ENCODE measurements at places on chromosomes 11 and 22. TPM values are rescaled to one million over a fixed set of nuclear protein-coding genes. Genes with fewer than 3 reads are reported as not detected.

Gene ANGPTL5
- total RNA-seq = not detected

GRCh38 chr11:127789927-127790326 is 789.4 kb upstream of the KIRREL3 start:
- DNase-seq = no peak

- peak; percentile 61 for DNase-seq
Observed at GRCh38 chr22:50326956-50327710, at the start of gene DENND6B. DENND6B (minus strand) TSS chr22:50327012; CDS start chr22:50326988, 24 bp downstream.

GRCh38 chr11:86495351-86495750 is 120.7 kb downstream of the CCDC81 start:
- DNase-seq = no peak

Gene PNPLA3
- not detected for total RNA-seq

DNA sequence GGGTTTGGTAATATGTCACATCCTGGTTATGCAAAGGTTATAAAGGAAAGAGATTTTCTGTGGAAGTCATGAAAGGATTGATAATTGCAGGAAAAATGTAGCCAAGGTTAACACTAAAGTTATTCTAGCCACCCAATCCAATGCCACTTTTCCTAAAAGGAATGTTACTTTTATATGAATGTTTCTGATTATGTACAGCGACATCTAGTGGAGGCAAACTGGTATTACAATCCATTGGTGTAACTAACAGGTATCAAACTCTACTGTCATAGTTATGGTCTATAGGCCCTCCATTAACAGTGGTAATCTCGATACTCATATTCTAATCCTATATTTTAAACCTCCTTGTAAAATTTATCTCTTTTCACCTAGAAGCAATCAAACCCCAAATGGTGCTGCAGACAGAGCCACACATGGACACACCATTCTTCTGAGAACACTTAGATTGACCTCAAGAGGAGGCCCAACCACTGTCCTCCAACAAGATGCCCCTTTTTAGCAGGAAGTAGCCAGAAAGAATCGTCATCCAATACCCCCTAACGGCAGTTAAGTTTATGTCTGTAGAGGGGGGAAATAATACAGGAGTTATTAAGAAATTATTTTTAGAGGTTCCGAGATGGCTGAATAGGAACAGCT is 74.9 kb upstream of the RAG2 start:
- peak; percentile 45 for DNase-seq

- DNase-seq = no peak
Observed at GRCh38 chr11:28878025-28878424, 769.8 kb downstream of the METTL15 start.

- DNase-seq = no peak
Observed at GRCh38 chr22:41951898-41952474, at the start of gene SMIM45. SMIM45 (plus strand) TSS chr22:41952150.

Gene NEU3
- 15.7 TPM for total RNA-seq

Gene SAA4
- not detected for total RNA-seq

Gene MEN1
- 42.7 TPM for total RNA-seq

DNA sequence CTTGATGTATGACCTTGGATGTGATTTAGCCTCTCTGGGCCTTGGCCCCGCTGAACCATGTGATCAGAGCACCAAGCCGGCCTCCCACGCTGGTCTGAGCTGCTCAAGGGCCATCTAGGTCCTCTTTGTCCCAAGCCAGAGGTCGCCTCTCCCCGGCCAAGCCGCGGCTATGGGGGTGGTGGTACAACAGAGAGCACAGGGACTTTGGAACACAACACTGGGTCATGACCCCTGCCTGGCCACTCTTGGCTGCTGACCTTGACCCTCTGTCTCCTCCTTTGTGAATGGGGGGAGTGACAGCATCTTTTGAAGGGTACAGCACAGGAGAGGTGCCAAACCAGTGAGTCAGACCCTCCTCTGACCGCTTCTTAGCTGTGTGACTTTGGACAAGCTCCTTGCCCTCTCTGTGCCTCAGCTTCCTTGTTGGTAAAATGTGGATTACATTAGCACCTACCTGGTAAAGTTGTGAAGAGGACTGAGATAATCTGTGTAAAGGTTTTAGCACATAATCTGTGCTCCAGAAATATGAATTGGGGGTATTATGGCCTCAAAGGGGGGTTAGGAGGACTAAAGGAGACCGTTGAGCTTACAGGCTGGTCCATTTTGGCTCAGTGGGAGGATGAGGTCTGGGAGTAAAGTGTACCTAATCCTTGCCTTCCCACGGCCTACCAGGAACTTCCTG is 4.7 kb downstream of the SCYL1 start:
- peak; percentile 39 for DNase-seq

Gene BAIAP2L2
- total RNA-seq = 3.7 TPM

- DNase-seq = no peak
Observed at GRCh38 chr11:59545179-59546020, 34.1 kb downstream of the OR4D9 start.

- no peak for DNase-seq
Observed at GRCh38 chr11:133337951-133338418, 194.3 kb downstream of the OPCML start.

- no peak for DNase-seq
Observed at GRCh38 chr11:74925281-74925680, 23.6 kb downstream of the XRRA1 start.

GRCh38 chr11:65416341-65416824 is 6.2 kb upstream of the NEAT1 start:
- DNase-seq = peak; percentile 88

Gene MS4A1
- total RNA-seq = 4.7 TPM

DNA sequence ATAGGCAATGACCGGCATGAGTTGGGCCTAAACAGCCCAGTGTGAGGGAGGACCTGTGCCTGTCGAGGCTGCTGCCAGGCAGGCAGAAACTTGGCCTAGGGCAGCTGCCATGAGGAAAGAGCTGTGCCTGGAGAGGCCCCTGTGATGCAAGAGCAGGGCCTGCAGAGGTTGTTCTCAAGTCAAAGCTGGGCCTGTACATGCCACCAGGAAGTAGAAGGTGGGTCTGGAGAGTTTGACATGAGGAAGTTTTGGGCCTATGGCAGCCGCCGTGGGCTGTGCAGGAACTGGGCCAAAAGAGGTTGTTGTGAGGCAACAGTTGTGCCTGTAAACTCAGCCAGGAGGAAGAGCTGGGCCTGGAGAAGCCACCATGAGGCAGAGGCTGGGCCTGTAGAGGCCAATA is 43.2 kb downstream of the OR4C45 start:
- DNase-seq = no peak

GRCh38 chr11:2791139-2791520 is 91.3 kb upstream of the KCNQ1OT1 start:
- no peak for DNase-seq

- DNase-seq = no peak
Observed at GRCh38 chr11:126166413-126166812, 45.0 kb downstream of the RPUSD4 start.

Gene PISD
- total RNA-seq = 35.4 TPM

DNA sequence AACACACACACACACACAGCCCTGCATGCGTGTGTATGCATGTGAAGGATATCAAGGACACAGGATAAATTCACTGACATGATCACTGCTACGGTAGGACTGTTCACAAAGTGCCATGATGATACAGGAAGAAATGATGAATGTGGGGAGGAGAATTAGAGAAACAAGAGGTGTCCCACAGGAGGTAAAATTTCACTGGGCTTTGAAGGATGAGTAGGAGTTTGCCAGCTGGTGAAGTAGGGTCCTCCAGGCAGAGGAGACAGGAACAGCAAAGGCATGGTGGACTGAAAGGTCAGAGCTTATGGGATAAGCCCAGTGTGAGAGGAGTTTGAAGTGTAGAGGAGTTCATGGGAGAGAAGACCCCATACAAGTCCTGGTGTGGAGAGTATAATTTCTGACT is 18.6 kb downstream of the NECTIN1 start:
- no peak for DNase-seq

Gene RTN4R
- total RNA-seq = 2.1 TPM

DNA sequence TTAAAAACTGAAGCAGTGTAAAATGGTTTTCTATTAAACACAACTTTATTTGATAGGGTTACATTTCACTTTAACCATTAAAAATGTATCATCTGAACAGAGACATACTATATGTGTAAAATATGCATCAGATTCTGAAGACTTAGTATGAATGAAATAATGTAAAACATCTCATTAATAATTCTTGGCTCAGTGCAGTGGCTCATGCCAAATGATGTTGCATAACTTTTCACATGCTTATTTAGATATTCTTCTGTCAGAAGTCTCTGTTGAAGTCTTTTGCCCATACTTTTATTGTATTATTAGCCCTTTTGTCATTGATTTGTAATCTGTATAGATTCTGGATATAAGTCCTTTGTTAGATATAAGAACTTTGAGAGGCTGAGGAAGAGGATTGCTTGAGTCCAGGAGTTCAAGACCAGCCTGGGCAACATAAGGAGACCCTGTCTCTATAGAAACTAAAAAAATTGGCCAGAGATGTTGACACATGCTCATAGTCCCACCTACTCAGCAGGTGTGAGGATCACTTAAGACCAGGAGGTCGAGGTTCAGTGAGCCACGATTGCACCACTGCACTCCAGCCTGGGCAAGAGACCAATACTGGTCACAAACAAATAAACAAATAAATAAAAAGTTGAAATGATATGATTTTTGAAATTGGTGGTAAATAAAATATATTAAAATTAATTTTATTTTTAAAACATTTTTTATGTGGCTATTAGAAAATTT is 73.8 kb upstream of the PARVA start:
- DNase-seq = no peak

DNA sequence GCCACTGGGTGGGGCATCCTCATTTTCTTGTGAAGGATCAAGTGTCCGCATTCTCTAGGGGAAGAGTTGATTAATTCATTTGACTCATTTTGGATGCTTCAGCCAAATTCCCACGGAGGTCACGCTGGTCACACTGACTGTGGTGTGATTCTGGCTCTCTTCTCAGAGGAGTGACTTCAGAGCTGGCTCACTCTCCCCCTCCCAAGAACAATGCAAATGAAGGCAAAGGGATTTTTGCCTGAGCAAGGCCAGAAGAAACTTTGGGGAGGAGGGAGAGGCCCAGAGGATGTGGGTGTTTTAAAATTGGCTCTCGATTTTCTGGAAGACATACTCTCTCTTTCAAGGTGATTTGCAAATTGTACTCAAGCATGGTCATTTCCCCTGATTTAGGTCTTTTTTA is 51.1 kb upstream of the LMO2 start:
- no peak for DNase-seq

Gene MS4A4A
- total RNA-seq = 0.99 TPM

GRCh38 chr22:37662039-37662438 is 3.5 kb downstream of the PDXP start:
- no peak for DNase-seq

DNA sequence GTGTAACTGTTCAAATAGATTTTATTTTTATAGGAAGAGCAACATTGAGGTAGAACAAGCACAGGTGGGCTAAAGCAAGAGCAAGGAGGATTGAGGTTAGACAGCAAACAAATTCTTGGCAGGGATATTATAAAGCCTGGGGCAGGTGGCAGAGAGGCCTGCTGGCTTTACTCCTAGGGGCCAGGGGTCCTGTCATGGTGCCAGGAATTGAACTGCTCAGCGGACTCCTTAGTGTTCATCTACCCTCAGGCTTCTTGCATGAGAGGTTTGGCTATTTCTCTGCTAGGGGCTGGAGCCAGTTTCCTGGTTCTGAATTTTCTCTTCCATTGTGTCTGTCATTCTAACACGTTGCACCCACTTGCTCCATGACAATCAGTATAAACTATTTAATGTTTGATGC is 217.2 kb upstream of the NCAM1 start:
- DNase-seq = no peak

GRCh38 chr22:48071828-48072227 is 1309.4 kb downstream of the TBC1D22A start:
- no peak for DNase-seq

DNA sequence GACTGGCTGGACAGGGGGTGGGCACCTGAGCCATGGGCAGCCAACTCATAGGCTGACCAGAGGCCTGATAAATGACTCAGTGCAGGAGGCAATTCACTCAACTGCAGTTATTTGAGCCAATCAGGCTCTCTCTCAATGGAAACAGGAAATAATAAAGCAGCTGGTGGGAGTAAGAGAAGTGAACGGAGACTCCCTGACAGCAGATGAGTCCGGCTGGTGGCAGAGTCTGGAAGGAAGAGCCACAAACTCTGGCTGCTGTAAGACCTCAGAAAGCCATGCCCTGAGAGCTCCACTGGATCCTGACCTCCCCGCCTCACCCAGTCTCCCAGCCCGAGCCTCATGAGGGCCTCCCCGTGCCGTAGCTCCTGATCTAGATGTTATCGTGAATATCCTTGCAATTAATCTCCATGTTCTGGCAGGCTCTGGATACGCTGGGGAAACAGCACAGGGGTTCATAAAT is 69.8 kb downstream of the TRIM29 start:
- no peak for DNase-seq

GRCh38 chr11:78295991-78296930 is 107.5 kb downstream of the USP35 start:
- no peak for DNase-seq

DNA sequence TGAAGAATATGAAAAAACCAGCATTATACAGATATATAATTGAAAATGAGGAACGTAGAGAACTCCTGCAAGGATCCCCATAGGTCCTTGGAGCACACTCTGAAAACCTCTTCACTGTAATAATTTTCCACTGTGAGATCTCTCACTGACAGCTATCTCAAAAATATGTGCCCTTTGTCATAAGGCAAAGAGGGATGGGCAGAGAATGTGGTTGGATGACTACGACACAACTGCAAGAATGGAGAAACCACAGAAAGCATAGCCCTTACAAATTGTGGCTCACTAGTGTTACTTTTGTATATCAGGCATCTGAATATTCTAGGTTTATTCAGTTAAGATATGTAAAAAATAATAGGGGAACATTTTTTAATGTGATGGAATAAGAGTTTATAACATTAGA is 7.9 kb upstream of the CTSC start:
- DNase-seq = no peak

- DNase-seq = peak; percentile 33
Observed at GRCh38 chr11:90204832-90205646, 17.8 kb downstream of the CHORDC1 start.

DNA sequence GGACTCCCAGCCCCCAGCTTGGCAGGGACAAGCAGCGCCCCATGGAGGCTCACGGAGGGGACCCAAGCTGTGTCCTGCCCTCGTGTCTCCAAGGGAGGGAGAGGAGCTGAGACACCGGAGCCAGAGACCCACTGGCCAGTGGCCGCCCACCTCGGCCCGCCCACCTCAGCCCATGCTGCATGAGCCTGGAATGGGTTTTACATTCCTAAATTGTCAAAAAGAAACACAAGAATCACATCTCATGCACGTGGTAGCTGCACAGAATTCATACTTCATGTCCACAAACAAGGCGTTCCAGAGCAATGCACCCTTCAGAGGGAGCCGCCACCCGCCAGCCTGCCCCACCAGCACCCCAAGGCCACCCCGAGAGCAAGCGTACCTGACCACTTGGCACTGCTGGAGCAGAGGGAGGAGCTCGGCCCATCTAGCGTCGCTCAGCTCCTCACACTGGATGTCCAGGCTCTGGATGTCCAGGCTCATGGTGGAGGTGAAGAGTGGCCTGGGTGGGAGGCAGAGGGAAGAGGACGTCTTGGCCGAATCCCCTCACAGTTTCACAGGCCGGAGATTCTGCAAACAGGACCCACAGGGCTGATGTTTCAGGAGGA is 5.3 kb downstream of the RNH1 start:
- DNase-seq = no peak

- no peak for DNase-seq
Observed at GRCh38 chr22:18111759-18112330, 1.2 kb downstream of the TUBA8 start.

Measured in CD4-positive, alpha-beta memory T cell (primary cell).